Fibroblast of skin of scalp (primary cell): ENCODE measurements at places on chromosomes 4 and X.

- DNase-seq = peak; percentile 6
Measured at GRCh38 chr4:178174756-178175155, 732.5 kb upstream of the AGA start.

- DNase-seq = peak; percentile 73
Measured at GRCh38 chr4:147723326-147723725, 8.6 kb upstream of the ARHGAP10 start.

- DNase-seq = peak; percentile 83
Measured at GRCh38 chrX:1392376-1393068, 609 bp upstream of the SLC25A6 start.

- DNase-seq = no peak
Measured at GRCh38 chr4:108031427-108032083, 41.9 kb downstream of the HADH start.

DNA sequence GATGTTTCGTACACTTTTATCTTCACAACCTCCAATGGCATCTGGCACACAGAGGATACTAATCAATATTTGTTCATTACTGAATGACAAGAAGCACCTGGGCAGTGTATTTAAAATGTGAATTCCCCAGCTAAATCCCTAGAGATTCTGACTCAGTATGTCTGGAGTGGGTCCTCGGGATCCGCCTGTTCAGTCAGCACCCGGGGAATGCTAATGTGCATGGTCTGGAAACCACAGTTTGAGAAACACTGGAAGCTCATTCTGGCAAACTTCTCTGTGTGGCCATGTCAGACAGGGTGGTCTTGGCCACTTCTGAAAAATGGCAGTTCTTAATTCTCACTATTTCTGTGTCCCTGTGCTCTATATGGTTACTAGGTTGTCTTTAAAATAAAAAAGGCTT lies 138.8 kb upstream of the VCX start:
- DNase-seq = peak; percentile 8

- DNase-seq = peak; percentile 98
Measured at GRCh38 chr4:128386761-128387599, 99.4 kb upstream of the PGRMC2 start.

- no peak for DNase-seq
Measured at GRCh38 chrX:153864561-153865320, 21.2 kb downstream of the L1CAM start.

DNA sequence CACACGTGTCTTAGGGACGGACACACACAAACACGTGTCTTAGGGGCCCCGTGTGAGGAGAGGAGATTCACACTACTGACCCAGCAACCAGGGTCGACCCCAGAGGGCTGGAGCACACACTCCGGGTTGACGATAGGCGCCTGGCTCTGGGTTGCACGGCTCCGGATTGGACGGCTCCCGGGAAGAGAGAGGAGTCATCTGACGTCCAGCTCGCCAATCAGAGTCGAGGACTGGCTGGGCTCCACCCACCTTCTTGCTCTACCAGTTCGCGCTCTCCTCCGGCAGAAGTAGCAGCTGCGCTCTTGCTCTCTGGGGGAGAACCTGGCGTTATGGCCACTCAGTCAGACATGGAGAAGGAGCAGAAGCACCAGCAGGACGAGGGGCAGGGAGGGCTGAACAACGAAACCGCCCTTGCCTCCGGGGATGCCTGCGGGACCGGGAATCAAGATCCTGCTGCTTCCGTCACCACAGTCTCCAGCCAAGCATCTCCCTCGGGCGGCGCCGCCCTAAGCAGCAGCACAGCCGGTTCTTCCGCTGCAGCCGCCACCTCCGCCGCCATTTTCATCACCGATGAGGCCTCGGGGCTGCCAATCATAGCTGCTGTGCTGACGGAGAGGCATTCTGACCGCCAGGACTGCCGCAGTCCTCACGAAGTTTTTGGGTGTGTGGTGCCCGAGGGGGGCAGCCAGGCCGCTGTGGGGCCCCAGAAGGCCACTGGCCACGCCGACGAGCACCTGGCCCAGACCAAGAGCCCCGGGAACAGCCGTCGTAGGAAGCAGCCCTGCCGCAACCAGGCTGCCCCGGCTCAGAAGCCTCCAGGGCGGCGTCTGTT lies 74.3 kb downstream of the NUDT10 start:
- no peak for DNase-seq

GRCh38 chr4:67521506-67521905 lies 23.8 kb downstream of the CENPC start:
- no peak for DNase-seq

GRCh38 chrX:134624046-134624430 lies 34.2 kb downstream of the PLAC1 start:
- DNase-seq = no peak

DNA sequence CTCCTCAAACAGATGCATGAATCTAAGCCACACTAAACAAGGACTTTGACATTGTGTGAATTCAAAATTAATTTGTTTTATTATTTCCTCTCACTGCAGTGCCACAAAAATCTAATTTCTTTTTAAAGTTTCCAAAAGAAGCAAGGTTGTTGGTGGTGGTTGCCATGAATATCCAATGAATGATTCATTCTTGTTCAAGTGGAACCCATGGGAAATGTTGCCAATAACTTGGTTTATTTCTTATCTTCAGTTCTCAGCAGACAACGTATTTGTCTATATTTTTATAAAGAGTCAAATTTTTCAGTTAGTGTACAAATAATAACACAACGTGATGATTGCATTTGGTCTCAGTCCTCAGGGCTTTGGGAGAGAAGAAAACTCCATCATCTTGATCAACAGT lies 309.4 kb upstream of the NOCT start:
- no peak for DNase-seq

DNA sequence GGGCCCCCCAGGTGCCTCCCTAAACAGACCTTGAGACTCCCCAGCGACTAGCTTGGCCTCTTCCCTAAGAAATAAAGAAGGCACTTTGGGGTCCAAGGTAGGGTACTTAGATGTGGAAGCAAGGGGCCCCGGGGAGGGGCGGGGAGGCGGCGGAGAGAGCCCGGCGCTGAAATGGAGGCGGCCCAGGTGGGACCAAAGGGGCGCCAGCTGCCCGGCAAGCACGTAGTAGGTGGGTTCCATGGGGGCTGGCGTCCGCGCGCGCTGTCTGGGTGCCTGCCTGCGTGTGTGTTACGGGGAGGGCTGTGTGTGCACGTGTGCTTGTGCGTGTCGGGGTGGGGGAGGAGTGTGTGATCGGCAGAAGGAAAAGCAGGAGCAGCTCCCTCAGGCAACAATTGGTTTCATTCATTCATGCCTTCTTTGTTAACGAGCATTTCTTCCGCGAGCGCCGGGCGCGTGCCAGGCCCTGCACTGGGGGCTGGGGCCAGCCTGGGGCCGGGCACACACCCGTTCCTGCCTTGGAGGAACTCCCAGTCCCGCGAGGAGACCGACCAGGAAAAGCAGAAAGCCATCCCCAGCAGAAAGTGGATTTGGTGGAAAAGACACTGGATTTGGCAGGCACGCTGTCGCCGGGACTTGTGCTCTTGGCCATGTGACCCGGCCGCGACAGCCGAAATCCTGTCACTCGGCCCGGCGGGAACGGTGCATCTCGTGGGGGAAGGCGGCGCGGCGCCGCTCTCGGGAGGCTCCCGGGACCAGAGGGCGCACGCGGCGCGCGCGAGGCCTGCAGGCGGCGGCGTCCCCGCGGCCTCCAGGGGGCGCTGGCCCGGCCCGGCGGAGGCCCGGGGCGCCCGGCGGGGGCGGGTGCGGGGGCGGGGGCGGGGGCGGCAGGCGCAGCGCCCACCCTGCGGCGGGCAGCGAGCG lies 3.3 kb upstream of the DUSP9 start:
- DNase-seq = no peak

GRCh38 chr4:56703378-56703777 lies 22.3 kb upstream of the HOPX start:
- no peak for DNase-seq

DNA sequence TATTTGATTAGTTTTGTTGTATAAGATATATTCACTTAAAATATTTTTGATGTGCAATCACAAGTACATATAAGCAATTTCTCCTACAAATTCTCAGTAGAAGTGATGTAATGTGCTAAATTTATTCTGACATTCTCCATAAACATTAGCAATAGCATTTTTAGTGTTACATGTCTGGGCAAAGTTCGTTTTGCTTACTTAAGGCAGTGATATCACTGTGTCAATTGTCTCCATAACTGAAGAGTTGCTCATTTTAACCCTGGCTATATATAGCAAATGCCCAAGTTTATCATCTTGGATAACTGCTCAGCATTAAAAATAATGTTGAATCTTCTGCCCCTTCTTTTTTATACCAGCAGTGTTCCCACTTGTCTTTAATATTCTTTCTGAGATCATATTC lies 340.0 kb upstream of the NDST4 start:
- peak; percentile 6 for DNase-seq

DNA sequence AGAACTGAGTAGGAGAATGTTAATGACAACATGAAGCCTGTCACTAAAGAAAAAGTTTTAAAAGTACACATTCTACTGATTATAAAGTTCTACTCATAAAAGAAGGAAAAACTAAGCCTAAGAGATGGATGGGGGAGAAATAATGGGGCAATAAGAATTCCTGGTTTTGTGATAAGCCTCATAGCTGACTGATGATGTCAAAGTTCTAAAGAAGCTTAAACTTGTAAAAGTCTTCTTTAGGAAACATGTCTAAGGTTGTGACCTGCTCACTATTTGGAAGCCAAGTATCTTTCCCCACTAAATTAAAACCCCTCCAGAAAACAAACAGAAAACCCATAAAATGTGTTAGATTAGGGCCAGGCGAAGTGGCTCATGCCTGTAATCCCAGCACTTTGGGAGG lies 232.9 kb upstream of the GIMD1 start:
- DNase-seq = no peak

- peak; percentile 52 for DNase-seq
Measured at GRCh38 chr4:103934178-103934789, 214.5 kb upstream of the TACR3 start.

- DNase-seq = peak; percentile 45
Measured at GRCh38 chr4:82733636-82734035, 65.0 kb downstream of the SCD5 start.

DNA sequence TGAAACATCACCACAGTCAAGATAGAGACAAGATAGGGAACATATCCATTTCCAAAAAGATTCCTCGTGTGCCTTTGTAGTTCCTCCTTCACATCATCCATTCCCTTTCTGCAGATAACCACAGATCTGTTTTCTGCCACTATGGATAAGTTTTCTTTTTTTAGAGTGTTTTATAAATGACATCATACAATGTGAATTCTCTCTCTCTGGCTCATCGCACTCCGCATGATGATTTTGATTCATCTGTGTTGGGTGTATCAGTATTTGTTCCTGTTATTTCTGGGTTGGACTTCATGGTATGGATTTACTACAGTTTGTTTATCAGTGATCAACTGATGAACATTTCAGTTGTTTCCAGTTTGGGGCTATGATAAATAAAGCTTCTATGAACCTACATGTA lies 23.2 kb upstream of the ANXA3 start:
- peak; percentile 70 for DNase-seq

GRCh38 chr4:85672959-85673358 lies 198.0 kb downstream of the ARHGAP24 start:
- DNase-seq = no peak

GRCh38 chr4:125991398-125991797 lies 676.6 kb downstream of the FAT4 start:
- DNase-seq = peak; percentile 41

DNA sequence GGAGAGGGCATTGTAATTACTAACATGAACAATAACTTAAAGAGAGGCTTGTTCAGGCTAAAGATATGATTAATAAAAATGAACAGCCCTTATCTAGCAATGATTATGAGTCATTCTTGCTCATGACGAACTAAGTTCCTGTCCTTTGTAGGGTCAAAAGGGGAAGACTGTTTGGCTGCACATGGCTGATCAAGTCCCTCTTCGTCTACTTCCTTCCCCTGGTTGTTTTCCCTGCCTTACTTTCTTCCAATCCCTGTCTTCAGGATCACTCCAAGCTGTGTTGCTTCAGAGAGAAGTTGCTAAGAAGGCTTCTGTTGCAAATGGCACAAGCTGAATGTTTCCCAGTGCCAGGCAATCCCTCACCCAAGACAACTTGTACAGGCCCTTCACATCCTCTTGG lies 115.0 kb upstream of the HS3ST1 start:
- no peak for DNase-seq

DNA sequence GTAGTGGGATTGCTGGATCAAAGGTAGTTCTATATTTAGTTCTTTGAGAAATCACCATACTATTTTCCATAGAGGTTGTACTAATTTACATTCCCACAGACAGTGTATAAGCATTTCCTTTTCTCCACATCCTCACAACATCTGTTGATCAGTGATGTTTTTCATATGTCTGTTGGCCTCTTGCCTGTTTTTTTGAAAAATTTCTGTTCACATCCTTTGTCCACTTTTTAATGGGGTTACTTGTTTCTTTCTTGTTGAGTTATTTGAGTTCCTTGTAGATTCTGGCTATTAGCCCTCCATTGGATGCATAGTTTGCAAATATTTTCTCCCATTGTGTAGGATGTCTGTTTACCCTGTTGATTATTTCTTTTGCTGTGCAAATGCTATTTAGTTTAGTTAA lies 72.6 kb downstream of the STOX2 start:
- no peak for DNase-seq

- DNase-seq = no peak
Measured at GRCh38 chr4:36392916-36393315, 111.5 kb downstream of the DTHD1 start.

DNA sequence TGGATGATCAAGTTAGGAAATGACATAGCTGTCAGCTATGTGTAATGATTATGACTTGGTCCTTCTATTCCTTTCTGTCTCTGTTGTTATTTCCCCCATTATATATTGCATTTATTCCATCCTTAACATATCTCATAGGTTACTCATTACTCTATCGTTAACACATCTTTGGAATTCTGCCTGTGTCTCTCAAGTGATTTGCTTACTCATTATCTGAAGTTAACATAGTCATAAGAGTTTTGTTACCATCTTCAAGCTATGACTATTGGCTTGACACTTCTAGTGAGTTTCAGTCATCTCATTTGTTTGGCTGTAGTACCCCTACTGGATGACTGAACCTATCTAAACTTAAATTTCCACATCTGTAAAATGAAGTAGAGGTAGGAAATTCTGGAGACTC lies 286.1 kb upstream of the PPP1R2C start:
- DNase-seq = no peak

- DNase-seq = peak; percentile 12
Measured at GRCh38 chrX:118974088-118974907, at the start of gene LONRF3. Gene LONRF3 (plus strand): TSS chrX:118974618. CDS start chrX:118974781, 163 bp downstream.

DNA sequence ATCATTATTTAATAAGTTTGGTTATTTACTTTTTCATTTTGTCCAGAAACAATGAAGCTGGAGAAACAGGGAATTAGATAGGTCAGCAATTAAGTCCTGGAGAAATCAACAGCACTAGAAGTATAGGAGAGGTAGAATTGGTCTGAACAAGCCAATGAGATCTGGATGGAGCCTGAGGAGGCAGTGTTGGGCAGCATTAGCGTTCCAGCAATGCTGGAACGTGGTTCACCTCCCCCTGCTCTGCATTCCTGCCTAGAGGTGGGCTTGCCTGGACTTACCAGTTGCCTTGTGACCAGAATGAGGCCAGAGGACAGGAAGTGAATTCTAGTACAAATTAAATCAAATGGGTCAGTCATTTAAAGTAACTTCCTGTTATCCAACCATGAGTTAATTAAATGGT lies 4.6 kb downstream of the RASSF6 start:
- DNase-seq = no peak
